Panc1 (cell line): ENCODE measurements at places on chromosomes 7 and 10. TPM values are rescaled to one million over a fixed set of nuclear protein-coding genes. Genes with fewer than 3 reads are reported as not detected.

Gene MDFIC
- 7.3 TPM for total RNA-seq

Gene FGL2
- total RNA-seq, result not detected

Gene CPA2
- 0.87 TPM for total RNA-seq

Gene DNAJC12
- total RNA-seq, result 0.44 TPM

Gene NPTX2
- total RNA-seq, result 0.15 TPM

GRCh38 chr10:118207470-118208007 is 134.6 kb downstream of the FAM204A start:
- no peak for DNase-seq

- no peak for DNase-seq
These were observed 611.5 kb downstream of the CNTNAP2 start for GRCh38 chr7:146728141-146728540.

DNA sequence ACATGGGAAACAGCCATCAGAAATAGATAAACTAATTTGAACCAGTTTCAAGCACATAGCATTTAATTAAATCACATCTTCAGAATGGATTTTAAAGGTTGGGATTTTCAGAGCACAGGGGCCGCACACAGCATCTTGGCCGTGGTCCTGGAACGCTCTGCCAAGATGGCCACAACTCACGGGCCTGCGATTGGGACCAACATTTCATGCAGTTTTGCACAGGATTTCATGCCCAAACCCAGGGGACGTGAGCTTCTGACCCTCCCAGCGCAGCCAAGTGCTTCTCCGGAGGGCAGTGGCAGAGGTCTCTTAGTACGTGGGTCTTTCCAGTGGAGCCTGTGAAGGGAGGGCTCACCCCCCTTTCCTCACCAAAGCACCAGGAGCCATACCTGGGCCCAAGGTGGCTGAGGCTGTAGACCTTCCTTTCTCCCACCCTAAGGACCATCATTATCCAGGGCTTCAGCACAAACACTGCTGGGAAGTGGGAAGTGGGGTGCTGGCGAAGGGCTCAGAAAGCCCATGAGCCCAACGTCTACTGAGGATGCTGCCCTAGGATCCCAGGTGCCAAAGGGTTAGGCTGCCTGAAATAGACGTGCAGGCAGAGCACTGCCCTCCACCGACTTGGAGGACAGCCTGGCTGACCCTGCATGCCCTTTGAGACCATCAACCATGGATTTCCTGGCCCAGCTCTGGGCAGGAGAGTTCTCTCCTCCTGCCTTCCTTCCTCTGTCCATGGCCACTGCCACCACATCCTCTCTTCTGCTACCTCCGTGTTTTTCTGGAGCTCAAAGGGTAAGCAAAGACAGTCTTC is 611.2 kb upstream of the MGMT start:
- no peak for DNase-seq

DNA sequence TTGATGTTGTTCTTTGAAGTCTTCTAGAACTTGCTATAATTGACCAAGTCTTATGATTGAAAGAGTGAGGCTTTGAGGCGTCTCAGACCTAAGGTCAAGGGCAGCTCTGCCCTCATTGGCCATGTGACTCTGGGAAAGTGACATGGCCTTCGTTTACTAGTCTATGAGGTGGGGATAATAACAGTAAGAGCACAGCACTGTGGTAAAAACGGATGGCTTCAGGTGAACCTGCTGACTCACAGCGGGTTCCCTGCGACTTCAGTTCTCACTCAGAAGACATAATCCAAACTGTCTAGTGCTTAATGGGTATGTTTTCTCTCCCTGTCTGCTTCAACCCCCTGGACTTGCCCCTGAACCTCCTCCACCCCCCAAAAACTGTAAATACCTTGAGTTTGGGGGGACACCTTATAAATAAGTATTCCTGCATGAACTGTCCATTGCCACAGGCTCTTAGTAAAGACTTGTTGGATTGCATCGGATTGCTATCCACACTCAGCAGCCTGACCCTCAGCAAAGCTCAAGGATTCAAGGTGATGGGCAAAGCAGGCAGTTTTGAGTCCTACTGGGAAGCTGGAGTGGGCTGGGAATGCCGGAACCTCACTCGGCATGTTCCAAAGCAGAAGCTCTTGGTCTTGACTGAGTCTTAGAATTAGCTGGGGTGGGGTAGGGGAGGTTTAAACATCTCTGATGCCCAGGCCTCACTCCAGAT is 304.6 kb downstream of the KLF6 start:
- no peak for DNase-seq

- no peak for DNase-seq
These were observed 39.5 kb upstream of the ANKRD1 start for GRCh38 chr10:90960355-90960814.

DNA sequence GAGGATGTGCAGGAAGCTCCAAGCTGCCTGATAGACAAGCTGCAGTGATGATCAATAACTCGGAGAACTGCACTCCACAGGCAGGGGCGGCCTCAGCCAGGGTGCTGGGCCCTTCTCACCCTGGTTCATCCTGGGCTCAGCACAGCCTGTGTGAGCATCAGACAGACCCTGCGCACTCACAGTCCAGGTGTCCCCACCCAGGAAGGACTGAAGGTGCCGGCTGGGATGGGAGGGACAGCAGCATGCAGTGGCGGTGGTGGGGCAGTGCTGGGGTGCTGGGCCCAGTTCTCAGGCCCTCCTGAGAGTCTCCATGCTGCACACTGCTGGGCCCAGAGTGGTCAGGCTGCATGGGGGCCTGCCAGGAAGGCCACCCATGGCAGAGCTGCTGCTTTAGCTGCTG is 74.1 kb downstream of the ITIH5 start:
- DNase-seq, result no peak

- no peak for DNase-seq
These were observed 282.4 kb downstream of the SORCS3 start for GRCh38 chr10:104923501-104923900.

DNA sequence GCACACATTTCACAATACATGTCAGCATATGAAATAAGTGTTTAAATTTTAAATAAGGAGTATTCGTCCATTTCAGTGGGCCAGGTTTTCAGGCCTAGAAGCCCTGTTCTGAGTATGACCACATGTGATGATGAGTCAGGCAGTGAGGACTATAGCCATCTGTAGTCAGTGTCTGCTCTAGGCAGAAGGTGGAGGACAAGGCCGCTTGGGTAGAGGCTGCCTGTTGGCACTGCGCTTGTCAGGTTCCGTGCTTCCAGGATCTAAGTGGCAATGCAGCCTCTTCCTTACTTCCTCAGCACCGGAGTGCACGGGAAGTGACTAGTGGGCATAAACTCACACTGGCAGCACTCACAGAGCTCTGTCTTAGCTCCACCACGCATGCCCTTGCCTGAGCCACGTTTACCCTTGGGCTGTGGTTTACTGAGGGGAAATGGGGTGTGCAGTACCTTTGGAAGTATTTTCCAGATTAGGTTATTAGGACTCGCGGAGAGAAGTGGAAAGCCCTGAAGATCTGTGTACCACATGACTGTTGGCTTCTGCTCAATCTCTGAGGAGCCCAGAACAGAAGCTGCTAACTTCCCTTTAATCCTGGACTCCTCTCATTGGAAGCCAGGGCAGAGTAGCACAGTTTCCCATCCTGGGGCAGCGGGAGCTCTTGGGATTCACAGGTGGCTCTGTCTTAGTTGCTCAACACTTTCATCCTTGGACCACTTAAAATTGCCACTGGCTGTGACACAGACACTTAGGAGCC is 87.5 kb upstream of the GJD4 start:
- no peak for DNase-seq

DNA sequence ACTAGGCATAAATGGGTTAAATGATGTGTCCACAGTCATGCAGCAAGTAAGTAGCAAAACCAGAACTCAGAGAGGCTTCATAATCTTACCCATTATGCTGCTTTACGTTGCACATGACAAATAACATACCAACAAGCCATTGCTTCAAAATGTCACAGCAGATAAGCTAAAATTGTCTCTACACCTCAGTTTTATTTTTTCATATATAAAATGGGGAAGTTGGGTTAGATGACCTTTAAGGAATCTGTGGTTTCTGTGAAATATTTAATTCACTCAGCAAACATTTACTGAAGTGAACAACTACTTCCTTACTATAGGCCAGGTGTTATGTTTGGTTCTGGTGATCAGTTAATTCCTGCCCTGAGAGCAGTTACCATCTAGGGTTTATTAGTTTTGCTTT is 2.2 kb upstream of the ASCC1 start:
- no peak for DNase-seq

DNA sequence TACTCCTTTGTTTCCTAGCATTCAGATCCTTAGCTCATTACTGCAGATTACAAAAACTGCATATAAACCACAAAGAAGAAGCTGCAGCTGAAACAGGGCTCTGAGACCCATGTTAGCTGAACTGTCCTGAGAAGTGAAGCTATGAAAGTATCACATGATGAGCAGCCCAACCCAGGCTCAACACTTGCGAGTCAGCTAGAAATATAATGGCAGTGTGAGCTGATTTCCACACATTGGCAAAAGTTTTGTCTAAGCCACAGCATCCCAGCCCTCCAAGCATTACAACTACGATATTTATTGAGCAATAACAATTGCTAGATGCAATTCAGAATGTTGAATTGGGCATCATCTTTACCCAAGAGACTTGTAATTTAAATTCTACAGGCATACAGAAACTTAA is 34.5 kb upstream of the SKAP2 start:
- DNase-seq, result no peak

GRCh38 chr10:123942114-123942861 is 50.7 kb upstream of the CPXM2 start:
- no peak for DNase-seq

- DNase-seq, result no peak
These were observed 541.3 kb downstream of the LRMDA start for GRCh38 chr10:75972491-75973276.

GRCh38 chr7:118974836-118975235 is 750.3 kb downstream of the ANKRD7 start:
- no peak for DNase-seq

- DNase-seq, result no peak
These were observed 7.3 kb downstream of the ELMO1 start for GRCh38 chr7:37441386-37441760.

DNA sequence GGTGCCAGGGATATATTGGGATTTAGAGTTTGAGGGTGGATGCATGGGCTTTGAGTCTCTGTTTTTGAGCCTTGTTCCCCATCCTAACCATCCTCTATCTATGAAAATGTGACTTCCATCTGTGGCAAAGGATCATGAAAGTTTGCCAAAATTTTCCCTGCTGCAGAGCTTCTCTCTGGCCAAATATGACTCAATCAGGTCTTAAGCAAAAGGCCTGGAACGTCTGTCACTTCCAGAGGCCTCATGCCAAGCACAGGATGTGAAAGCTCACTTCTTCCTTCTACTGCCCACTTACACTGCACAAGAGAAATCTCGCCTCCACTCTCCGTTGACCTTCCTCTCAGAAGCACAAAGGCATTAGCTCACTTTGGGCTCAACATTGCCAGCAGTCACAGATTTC is 696.9 kb upstream of the NRP1 start:
- no peak for DNase-seq

GRCh38 chr10:106980495-106981451 is 183.7 kb downstream of the SORCS1 start:
- no peak for DNase-seq

GRCh38 chr7:75867390-75867717 is 11.5 kb upstream of the RHBDD2 start:
- no peak for DNase-seq

DNA sequence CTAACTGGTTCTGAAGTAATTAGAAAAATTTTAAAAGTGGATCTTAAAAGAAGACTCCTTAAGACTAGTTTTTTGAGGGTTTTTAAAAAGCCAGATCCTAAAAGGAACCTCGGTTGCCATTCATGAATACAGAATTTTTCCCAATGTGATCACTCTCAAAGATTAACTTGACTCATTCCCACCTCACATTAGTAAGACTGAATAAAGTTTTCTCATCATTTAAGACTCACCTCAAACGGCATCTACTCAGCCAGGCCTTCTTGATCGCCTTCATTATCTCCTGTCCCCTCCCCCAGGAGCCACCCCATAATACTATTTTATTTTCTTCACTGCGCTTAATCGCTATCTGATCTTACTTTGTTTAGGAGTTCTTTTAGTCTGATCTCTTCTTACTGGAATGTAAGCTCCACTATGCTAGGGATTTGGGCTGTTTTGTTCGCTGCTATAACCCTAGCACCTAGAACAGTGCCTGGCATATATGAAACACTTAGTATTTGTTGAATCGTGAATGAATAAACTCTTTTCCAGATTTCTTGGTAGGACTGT is 55.9 kb upstream of the PCGF5 start:
- DNase-seq, result no peak

- no peak for DNase-seq
These were observed 2.1 kb upstream of the ADAM8 start for GRCh38 chr10:133278577-133279265.

- DNase-seq, result no peak
These were observed 26.6 kb upstream of the FOXP2 start for GRCh38 chr7:114388021-114388420.

DNA sequence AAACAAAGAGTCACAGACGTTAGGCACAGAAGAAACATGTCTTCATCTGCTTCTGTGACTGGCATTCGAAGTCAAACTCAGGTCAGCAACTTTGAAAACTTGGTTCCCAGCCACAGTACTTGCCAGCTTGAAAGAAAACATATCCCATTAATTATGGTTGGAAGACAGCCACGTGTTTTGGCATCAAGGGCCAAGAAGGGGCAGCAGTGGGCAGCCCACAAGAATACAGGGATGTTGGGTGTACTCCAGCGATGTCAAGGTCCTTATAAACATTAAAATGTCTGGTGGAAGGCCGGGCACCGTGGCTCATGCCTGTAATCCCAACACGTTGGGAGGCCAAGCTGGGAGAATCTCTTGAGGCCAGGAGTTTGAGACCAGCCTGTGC is 29.5 kb downstream of the JCAD start:
- no peak for DNase-seq

GRCh38 chr10:3172081-3172445 is 519 bp downstream of the PITRM1 start:
- DNase-seq, result peak; percentile 5

GRCh38 chr10:48288661-48289060 is 14.2 kb upstream of the FRMPD2 start:
- no peak for DNase-seq

DNA sequence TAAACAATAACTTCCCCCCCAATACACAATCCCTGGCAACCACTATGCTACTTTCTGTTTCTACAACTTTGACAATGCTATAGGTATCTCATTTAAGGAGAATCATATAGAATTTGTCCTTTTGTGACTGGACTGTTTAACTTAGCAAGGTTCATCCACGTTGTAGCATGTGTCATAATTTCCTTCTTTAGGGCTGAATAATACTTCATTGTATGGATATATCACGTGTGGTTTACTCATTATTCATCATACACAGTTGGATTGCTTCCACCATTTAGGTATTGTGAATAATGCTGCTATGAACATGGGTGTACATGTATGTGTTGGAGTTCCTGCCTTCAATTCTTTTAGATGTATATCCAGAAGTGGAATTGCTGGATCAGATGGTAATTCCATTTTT is 111.0 kb downstream of the LMBR1 start:
- no peak for DNase-seq

DNA sequence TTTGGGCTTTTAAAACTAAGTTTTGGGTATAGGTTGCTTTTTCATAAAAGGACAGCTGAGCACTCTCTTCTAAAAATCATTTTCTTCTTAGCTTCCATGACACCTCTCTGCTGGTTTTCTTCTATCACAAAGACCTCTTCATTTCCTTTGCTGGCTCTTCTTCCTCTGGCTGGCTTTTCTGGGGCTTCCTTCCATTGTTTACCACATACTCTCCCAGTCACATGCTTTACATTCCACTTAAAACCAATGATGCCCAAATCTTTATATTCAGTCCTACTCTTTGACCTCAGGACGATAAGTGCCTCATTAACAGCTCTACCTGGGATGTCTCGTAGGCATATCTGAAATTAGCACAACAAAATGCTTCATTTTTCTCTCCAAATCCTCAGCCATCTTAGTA is 26.8 kb downstream of the FAM133B start:
- no peak for DNase-seq
